ENCODE measurements at places on chromosomes 5 and 9. TPM values are rescaled to one million over a fixed set of nuclear protein-coding genes. Genes with fewer than 3 reads are reported as not detected.

LRRC70 gene
- polyA plus RNA-seq, result 7.3 TPM

GDA gene
- polyA plus RNA-seq, result 0.47 TPM

ZBTB6 gene
- polyA plus RNA-seq, result 15.1 TPM

MZB1 gene
- 0.96 TPM for polyA plus RNA-seq

PCDHB16 gene
- 8.1 TPM for polyA plus RNA-seq

OBP2A gene
- polyA plus RNA-seq, result not detected

PCDHB13 gene
- 9.3 TPM for polyA plus RNA-seq

ARHGEF28 gene
- 60.1 TPM for polyA plus RNA-seq

IL9 gene
- polyA plus RNA-seq, result not detected

ZBTB34 gene
- 23.1 TPM for polyA plus RNA-seq

PCDHGB1 gene
- 1.9 TPM for polyA plus RNA-seq

LRRTM2 gene
- polyA plus RNA-seq, result 1.9 TPM

DMRTA1 gene
- polyA plus RNA-seq, result 1.4 TPM

IL12B gene
- polyA plus RNA-seq, result 0.07 TPM

FGF10 gene
- polyA plus RNA-seq, result 8.7 TPM

SLU7 gene
- 74.1 TPM for polyA plus RNA-seq

ACTBL2 gene
- polyA plus RNA-seq, result not detected

IFNA2 gene
- not detected for polyA plus RNA-seq

PCSK1 gene
- 0.38 TPM for polyA plus RNA-seq

ZNF483 gene
- 3.9 TPM for polyA plus RNA-seq

FBN2 gene
- 101 TPM for polyA plus RNA-seq

NXNL2 gene
- 2.8 TPM for polyA plus RNA-seq

TMEFF1 gene
- polyA plus RNA-seq, result 5.5 TPM

SLC44A1 gene
- polyA plus RNA-seq, result 53.4 TPM

OR1Q1 gene
- not detected for polyA plus RNA-seq

C8G gene
- polyA plus RNA-seq, result 0.42 TPM

IL7R gene
- polyA plus RNA-seq, result 0.45 TPM

GPR150 gene
- 0.07 TPM for polyA plus RNA-seq

SV2C gene
- polyA plus RNA-seq, result 0.08 TPM

INSYN2B gene
- polyA plus RNA-seq, result 1.7 TPM

IFNA7 gene
- not detected for polyA plus RNA-seq

HTR1A gene
- polyA plus RNA-seq, result not detected

ANKRD31 gene
- 0.86 TPM for polyA plus RNA-seq

SEMA5A gene
- polyA plus RNA-seq, result 46.3 TPM
